H1 (cell line): ENCODE measurements at places on chromosomes 3 and 15. TPM values are rescaled to one million over a fixed set of nuclear protein-coding genes. Genes with fewer than 3 reads are reported as not detected.

Gene ZNF80
- total RNA-seq: not detected in 2 replicates

Gene USP3
- 10.8 and 15.5 TPM in 2 replicates for total RNA-seq

Gene CPNE9
- 4.4 and 4.8 TPM in 2 replicates for total RNA-seq

Gene VEPH1
- 10.9 and 18.3 TPM in 2 replicates for total RNA-seq

Gene MYZAP
- total RNA-seq: 0.65 and 0.94 TPM in 2 replicates

Gene SLC28A2
- total RNA-seq: not detected in 2 replicates

Gene JAGN1
- 26.8 and 26.9 TPM in 2 replicates for total RNA-seq

Gene OR5K2
- total RNA-seq: not detected in 2 replicates

Gene C3orf85
- not detected in 2 replicates for total RNA-seq

Gene TM4SF18
- total RNA-seq: 2.9 and 3.3 TPM in 2 replicates

Gene ARRDC4
- total RNA-seq: 3.7 and 3.8 TPM in 2 replicates
